ENCODE measurements at places on chromosomes 2 and 18.

- no peak for DNase-seq
Observed at GRCh38 chr2:74764429-74765272, 69.3 kb upstream of the HK2 start.

- DNase-seq: no peak
Observed at GRCh38 chr2:172279813-172280212, 147.6 kb upstream of the ITGA6 start.

GRCh38 chr2:46643951-46644350 lies 164.6 kb downstream of the TMEM247 start:
- no peak for DNase-seq

GRCh38 chr2:9763356-9764152 lies 79.7 kb upstream of the TAF1B start:
- DNase-seq: no peak

- DNase-seq: no peak
Observed at GRCh38 chr2:198259496-198259895, 455.1 kb downstream of the PLCL1 start.

DNA sequence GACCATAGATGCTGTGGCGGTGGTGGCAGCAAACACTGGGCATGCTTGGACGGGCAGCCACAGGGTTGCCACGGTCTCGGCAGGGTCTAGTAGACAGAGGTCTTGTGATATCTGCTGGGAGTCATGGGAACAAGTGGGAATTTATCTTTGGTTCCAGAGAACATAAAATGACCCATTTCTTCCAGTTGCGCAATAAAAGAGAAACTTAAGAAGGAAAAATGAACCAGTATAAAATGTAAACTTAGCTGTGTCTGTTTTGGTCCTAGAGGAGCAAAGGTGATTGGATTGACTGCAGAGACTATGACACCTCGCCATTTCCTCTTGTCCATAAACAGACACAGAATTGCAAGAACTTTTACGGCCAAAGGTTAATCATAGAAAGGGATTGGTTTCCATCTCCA lies 132.6 kb upstream of the RBBP8 start:
- no peak for DNase-seq

- DNase-seq: no peak
Observed at GRCh38 chr18:4119127-4119648, 335.9 kb downstream of the DLGAP1 start.

- no peak for DNase-seq
Observed at GRCh38 chr2:84840306-84840705, 40.6 kb downstream of the TRABD2A start.

GRCh38 chr2:221572821-221573429 lies 821 bp upstream of the EPHA4 start:
- no peak for DNase-seq

- DNase-seq: peak; percentile 22
Observed at GRCh38 chr2:173354582-173355131, at the start of gene CDCA7. Gene CDCA7 (plus strand): TSS chr2:173354872. CDS start chr2:173354964, 92 bp downstream.

GRCh38 chr18:57951117-57951796 lies 92.8 kb upstream of the NEDD4L start:
- no peak for DNase-seq

DNA sequence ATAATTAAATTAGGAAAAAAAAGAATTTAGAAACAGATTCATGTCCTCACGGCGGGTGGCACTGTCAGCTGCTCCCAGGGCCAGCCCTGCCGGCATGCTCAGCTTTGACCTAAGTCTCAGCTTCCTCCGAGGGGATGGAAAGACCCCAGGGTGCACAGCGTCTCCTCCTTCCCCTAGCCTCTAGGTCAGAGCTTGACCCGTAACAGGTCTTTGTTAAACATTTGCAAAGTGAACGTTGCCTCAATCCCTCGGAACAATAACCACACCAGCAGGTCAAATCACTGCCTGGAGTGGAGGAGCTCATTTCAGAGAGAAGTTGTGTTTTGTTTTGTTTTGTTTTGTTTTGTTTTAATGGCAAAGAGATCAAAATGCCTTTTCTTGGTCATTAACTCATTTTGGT lies 171.3 kb downstream of the TMEM18 start:
- no peak for DNase-seq

DNA sequence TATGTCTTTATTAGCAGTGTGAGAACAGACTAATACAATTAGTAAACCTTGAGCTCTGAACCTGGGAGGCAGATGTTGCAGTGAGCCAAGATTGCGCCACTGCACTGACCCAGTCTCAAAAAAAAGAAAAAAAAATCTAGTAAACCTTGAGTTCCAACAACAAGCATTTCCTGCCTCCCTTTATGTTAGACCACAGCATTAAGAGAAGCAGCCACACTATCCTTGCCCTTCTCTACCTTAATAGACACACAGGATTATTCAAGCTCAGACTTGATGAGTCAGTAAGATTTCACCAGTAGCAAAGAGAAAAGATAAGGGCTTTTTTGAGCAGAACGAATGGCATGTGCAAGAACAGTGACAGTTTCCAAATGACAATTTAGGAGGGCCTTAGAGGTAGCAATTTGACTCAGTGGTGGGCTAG lies 18.0 kb upstream of the GLS start:
- no peak for DNase-seq

DNA sequence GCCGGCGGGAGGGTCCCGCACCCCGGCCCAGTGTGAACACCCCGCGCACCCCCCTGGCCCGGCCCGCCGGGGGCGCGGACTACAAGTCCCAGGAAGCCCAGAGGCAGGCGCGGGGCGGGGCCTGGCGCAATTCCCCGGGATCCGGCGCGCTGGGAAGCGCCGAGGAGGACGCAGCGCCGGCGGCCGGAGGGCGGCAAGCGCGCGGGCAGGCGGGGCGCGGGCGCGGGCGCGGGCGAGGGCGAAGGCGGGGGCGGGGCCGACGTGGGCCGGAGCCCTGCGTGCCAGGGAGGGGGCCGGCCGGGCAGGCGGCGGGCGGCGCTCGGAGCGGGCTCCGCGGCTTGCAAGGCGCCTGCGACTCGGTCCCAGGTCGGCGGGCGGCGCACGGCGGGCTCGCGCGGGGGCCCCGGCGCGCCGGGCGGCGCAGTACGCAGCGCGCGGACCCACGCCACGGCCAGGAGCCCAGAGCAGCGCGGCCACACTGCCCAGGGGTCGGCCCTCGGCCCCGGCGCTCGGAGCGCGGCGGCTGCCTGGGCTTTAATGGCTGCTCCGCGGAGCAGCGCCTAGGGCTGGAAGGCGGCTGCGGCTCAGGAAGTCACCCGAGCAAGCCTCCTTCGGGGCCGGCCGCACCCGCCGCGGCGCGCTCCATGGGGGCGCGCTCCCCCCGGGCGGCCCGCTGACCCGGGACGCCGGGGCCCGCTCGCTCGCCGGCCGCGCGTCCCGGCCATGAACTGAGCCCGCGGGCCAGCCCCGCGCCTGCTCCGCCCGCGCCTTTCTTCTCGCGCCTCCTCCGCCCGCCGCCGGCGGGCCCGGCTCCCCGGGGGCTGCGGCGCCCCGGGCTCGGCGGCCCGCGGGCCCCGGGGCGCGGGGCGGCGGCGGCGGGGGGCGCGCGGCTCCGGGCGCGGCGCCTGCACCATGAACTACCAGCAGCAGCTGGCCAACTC lies at the start of gene AGAP1:
TSS of gene AGAP1 (plus strand) at position 269 of the 941 bp plus-strand sequence.
- DNase-seq: no peak

DNA sequence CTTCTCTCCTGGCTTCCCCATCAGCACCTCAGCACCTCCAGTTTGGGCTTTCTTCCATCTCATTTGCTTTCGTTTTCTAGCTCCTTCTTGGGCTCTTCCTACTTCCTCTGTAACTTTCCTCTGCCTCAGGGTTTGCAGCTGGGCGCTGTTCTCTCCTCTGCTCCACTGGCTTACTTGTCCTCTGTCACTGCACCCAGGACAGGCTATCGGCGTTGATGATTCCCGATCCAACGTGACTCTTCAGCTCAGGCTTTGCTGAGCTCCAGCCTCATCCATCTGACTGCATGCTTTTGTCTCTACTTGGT lies 362.4 kb downstream of the CYRIA start:
- DNase-seq: no peak

DNA sequence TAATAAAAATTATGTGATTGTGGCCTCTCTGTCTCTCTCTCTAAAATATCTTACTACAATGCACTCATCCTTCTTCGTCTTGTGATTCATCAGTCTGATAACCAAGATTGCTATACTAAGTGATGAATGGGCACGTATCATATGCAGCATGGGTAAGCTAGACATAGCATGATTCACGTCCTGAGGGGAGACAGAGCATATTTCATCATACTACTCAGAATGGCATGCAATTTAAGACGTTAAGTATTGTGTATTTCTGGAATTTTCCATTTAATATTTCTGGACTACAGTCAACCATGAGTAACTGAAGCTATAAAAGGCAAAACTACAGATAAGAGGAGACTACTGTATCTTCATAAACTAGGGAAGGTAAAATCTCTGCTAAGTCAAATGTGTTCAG lies 97.0 kb upstream of the CD226 start:
- no peak for DNase-seq

DNA sequence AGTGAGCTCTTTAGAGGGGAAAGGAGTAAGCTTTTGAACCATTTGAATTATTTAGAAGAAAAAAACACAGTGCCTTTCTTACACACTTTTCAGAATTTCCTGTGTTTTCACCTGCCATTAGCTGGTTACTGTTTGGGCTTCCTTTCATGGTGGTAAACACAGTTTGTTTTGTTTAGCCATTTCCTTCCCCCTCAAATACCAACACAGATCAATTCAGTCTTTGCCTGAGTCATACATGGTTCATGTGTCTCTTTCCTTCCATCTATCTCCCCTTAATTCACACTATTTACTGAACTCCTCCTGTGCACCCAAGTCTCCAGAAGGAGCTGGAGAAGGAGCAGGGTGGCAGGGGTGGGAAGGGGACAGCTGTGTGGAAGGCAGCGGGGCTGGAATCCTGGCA lies 45.0 kb downstream of the TCF7L1 start:
- DNase-seq: no peak

DNA sequence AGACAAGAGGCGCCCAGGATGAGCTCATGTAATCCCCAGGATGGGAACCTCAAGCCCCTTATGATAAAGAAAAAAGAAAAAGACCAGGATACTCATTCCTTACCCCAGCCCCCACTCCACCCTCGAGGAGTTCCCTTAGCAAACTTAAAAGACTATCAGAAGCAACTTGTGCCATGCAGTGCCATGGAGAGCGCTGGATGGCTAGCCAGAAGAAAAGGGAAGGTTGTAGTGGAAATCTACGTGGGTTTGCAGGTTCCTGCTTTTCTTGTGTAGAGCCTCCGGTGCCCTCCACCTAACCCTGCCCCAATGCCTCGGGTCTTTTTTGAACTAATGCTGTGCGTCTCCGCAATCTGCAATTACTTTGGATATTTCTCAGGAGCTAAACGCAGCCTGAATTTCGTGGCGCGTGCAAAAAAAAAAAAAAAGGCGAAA lies 16.2 kb upstream of the BCL11A start:
- DNase-seq: no peak
